ENCODE measurements at places on chromosomes 12 and 14.

DNA sequence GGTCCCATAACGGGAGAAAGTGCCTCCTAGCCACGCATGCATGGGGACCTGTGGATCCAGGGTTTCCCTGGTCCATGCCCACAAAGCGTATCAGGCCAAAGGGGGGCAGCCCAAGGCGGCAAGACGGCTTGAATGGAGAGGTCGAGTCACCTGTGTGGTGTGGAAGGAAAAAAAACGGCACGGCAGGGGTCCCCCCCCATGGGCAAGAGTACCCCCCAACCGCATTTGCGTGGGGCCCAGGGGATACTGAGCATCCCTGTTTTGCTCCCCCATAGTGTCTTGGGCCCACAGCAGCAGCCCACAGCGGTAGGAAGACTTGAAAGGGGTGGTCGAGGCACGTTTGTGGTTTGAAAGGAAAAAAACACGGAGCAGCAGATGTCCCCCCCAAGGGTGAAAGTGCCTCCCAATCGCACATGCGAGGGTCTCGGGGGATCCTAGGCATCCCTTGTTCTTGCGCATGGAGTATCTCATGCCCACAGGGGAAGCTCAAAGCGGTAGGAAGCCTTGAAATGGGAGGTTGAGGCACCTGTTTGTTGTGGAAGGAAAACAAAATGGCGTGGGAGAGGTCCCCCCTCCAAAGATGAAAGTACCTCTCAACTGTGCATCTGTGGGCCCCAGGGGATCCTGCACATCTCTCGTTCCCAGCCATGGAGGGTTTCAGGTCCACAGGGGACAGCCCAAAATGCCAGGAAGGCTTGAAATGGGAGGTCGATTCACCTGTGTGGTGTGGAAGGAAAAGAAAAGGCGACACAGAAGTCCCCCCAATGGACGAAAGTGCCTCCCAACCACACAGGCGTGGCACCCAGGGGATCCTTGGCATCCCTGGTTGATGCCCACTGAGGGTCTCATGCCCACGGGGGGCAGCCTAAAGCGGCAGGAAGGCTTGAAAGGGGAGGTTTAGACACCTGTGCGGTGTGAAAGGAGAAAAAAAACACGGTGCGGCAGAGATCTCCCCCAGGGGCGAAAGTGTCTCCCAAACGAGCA, 577.5 kb downstream of the ALG10 start:
- no peaks in the 10 kb centered on the region for H3K27me3 ChIP-seq
- no peak overlapping the region for H3K4me3 ChIP-seq
- H3K27ac ChIP-seq, result no peak overlapping the region
- no peaks in the 10 kb centered on the region for H3K36me3 ChIP-seq
- H3K4me1 ChIP-seq, result no peaks in the 10 kb centered on the region

GRCh38 chr12:114817571-114818425, 133.8 kb upstream of the TBX3 start:
- peak; percentile 16 for DNase-seq
- H3K4me3 ChIP-seq, result no peak overlapping the region
- peaks cover 2% of the 10 kb centered on the region for H3K4me1 ChIP-seq
- H3K27me3 ChIP-seq, result no peaks in the 10 kb centered on the region
- no peak overlapping the region for H3K27ac ChIP-seq

DNA sequence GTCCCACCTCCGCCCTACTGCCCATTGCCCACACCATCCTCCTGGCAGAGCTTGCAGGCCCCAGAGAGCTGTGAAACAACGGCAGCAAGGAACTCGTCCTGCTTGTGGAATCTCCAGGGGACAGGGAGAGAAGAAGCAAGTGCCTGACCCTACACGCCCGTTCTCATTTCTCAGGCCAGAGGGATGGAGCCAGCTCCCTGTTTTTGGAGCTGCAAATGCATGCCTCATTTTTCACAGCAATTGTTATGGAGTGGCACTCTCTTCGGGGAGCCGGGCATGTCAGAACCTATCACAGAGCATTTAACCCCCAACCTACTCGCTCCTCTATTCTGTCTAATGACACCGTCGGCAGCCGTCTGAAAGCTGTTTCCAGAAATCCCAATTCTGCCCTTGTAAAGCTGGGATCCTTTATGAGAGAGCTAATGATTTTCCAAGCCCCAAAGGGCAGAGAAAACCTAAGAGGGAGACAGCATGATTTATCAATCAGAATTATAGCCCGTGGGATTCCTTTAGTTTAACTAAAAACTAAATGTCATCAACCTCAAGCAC, 222.3 kb upstream of the NOS1 start:
- DNase-seq, result no peak
- H3K4me3 ChIP-seq, result no peak overlapping the region
- H3K4me1 ChIP-seq, result peaks cover 3% of the 10 kb centered on the region
- H3K36me3 ChIP-seq, result no peaks in the 10 kb centered on the region

GRCh38 chr12:13211191-13211858, 14.8 kb downstream of the EMP1 start:
- H3K27me3 ChIP-seq, result no peaks in the 10 kb centered on the region
- no peak overlapping the region for H3K27ac ChIP-seq
- peaks cover 10% of the 10 kb centered on the region for H3K4me1 ChIP-seq

DNA sequence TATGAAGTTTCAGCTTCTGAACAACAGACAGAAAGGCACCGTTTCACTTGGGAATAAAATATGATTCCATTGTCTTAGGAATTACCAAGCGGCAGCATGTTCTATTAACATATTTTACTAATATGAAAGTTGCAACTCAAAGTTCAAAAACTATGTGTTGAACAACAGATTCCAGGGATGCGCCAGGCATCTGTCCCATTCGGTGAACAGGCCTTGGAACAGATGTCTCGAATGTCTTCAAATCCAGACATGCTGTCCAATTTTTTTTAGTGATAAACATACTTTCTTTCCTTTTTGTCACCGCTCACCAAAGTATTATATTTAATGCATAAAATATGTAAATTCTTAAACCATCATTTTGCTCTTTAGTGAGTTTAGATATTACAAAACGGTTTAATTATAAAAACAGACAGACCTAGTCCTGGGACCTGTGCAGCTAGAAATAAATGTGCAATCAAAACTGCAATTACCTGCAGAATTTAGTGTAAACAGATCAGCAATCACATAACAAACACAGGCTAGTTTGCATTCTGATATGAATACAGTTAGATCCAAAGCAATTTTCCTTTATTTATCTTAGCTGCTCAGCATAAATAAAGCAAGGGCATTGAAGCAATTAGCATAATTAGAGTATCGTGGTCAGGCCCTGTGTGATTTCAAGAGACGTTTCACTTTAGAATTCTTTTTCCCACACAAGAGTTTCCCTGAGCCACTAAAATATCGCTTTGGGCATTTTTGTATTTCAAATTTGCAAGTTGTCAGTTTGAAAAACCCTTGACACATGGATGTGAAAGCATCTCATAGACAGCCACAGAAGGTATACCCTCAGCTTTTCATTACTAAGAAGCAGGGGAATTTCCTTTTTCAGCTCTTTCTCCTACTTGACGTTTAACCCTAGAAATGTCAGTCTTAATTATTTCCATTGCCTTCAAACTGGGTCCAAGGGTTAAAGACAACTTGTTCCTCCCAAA, 420.8 kb downstream of the EGLN3 start:
- H3K4me3 ChIP-seq, result no peak overlapping the region
- H3K27ac ChIP-seq, result no peak overlapping the region
- no peak for DNase-seq
- H3K27me3 ChIP-seq, result no peaks in the 10 kb centered on the region

- H3K4me3 ChIP-seq, result peak overlapping the region; percentile 4
- H3K4me1 ChIP-seq, result peaks cover 37% of the 10 kb centered on the region
- peak overlapping the region; percentile 7 for H3K27ac ChIP-seq
- no peaks in the 10 kb centered on the region for H3K36me3 ChIP-seq
Observed at GRCh38 chr12:106136263-106136662, 2.5 kb downstream of the NUAK1 start.

- H3K4me1 ChIP-seq, result peaks cover 36% of the 10 kb centered on the region
- H3K36me3 ChIP-seq, result no peaks in the 10 kb centered on the region
- H3K4me3 ChIP-seq, result no peak overlapping the region
- no peak for DNase-seq
- no peaks in the 10 kb centered on the region for H3K27me3 ChIP-seq
- no peak overlapping the region for H3K27ac ChIP-seq
Observed at GRCh38 chr14:99568567-99569560, 35.1 kb downstream of the CCDC85C start.

DNA sequence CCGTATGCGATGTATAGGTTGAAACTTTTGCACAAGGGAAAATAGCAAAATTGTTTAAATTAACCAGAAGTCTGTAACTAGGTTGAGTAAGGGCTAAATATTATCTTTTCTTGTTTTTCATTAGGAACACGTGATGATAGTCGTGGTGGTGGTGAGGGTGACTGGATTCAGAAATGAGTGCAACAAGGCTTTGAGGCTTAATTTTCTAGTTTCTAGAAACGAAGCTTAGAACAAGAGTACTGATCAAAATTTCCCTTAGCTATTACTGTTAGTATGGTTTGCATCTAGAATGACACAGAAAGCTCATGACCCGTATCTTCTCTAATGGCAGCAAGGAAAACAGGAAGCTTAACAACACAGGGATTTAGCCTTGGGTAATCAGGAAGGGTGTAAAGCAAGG, 7.0 kb downstream of the SLIRP start:
- DNase-seq, result no peak
- peaks cover 4% of the 10 kb centered on the region for H3K36me3 ChIP-seq
- H3K27ac ChIP-seq, result no peak overlapping the region
- no peak overlapping the region for H3K4me3 ChIP-seq

GRCh38 chr12:25502118-25502517, 51.0 kb downstream of the LMNTD1 start:
- H3K4me1 ChIP-seq, result no peaks in the 10 kb centered on the region
- H3K4me3 ChIP-seq, result no peak overlapping the region
- no peak overlapping the region for H3K27ac ChIP-seq
- no peaks in the 10 kb centered on the region for H3K27me3 ChIP-seq
- DNase-seq, result no peak
- H3K36me3 ChIP-seq, result no peaks in the 10 kb centered on the region

GRCh38 chr14:70067810-70068209, 120.9 kb downstream of the SLC8A3 start:
- no peaks in the 10 kb centered on the region for H3K36me3 ChIP-seq
- no peaks in the 10 kb centered on the region for H3K4me1 ChIP-seq
- DNase-seq, result no peak
- H3K27me3 ChIP-seq, result no peaks in the 10 kb centered on the region
- H3K4me3 ChIP-seq, result no peak overlapping the region

DNA sequence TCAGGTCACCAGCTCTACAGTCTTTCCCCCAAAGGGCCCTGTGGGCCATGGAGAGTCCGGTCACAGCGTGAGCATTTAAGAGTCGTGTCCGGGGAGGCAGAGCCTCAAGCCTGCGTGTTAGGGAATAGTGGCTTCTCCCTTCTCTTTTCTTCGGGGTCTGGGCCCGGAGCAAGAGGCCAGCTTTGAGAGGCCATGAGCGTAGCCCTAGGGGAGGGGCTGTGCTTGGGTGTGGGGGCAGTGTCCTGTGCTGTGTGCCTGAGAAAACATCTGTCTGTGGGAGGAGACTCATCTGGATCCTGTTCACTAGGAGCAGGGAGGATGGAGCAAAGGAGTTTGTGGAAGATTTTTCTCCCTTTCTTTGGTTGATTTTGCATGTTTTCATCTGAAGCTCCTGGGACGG, 5.3 kb downstream of the LRP1-AS start:
- no peaks in the 10 kb centered on the region for H3K4me1 ChIP-seq
- no peak overlapping the region for H3K27ac ChIP-seq
- H3K27me3 ChIP-seq, result no peaks in the 10 kb centered on the region
- H3K4me3 ChIP-seq, result no peak overlapping the region

DNA sequence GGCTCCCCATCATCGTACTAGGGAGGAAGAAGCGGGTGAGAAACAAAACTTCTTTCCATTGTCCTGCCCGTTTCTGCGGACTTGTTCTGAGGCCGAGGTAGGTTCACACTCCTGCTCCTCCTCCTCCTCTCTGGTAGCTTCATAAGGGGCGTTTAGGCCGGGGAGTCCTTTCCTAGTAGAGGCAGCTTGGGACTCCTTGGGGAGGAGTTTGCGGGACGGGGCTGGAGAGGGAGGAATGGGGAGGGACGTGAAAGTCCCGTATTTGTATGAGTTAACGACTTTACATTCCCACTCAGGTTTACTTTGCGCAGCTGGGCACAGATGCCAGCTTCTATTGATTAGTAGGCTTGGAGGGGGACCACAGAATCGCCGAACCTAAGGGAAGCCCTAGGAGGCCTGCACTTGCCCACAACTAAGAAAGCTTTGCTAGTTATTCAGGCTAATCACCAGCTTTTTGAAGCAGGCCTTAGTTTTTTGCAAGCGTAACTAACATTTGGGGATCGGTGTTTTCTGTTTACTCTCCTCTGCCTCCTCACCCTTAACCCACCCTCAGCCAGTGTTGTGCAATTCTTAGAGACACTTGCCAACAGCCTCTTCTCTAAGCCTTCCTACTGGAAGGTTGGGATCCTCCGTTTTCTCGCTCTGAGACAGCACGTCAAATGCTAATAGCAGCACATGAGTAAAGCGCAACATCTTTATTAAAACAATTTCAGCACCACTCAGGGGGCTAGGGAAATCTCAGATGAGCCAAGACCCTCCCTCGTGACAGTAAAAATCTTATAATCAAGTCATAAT, 499 bp downstream of the RNASE4 start:
- no peaks in the 10 kb centered on the region for H3K36me3 ChIP-seq
- peak overlapping the region; percentile 57 for H3K4me3 ChIP-seq
- H3K4me1 ChIP-seq, result peaks cover 4% of the 10 kb centered on the region
- DNase-seq, result peak; percentile 82
- H3K27me3 ChIP-seq, result no peaks in the 10 kb centered on the region

DNA sequence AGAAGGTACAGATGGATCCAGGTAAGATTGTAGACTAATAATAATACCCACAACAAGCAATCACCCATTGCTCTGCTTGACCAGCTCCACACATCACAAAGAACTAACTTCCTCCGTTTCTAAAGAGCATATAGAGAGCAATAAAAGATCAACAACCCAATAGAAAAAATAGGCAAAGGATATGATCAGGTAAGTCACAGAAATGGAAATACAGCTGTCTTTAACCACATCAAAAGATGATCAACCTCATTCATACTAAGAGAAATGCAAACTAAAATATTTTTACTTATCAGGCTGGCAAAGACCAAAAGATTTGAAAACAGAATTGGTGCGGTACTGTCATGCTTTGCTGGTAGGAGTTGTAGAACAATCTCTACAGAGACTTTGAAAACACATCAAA, 8.9 kb downstream of the C2CD5 start:
- no peak overlapping the region for H3K27ac ChIP-seq
- H3K4me3 ChIP-seq, result no peak overlapping the region
- peaks cover 4% of the 10 kb centered on the region for H3K36me3 ChIP-seq
- no peaks in the 10 kb centered on the region for H3K4me1 ChIP-seq

DNA sequence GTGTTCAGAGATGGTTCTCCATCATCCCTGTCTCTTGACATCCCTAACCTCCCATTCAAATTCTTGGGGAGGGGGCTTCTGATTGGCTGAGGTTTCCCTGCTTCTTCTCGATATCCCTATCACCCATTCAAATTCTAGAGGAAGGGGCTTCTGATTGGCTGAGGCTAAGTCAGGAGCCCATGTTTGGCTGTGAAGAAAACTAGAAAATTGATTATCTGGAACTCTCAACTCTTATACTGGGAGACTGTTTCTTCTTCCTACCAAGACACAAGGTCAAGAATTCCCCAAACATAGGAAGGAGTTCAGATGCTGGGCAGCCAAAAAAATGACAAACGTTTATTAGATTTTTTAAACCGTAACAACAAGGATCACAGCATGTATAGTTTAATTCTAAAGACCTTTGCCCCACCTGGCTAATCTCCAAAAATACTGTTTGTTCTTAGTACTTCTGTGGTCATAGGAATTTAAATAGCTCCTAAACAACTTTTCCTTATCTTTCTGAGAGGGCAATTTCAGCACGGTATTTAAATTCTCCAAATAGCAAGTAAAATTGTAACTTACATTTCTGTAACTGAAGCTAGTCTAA, 26.4 kb downstream of the SPIC start:
- DNase-seq, result no peak
- H3K4me3 ChIP-seq, result no peak overlapping the region
- H3K27ac ChIP-seq, result no peak overlapping the region
- no peaks in the 10 kb centered on the region for H3K36me3 ChIP-seq

- no peak for DNase-seq
- no peak overlapping the region for H3K4me3 ChIP-seq
- H3K27ac ChIP-seq, result no peak overlapping the region
- H3K36me3 ChIP-seq, result no peaks in the 10 kb centered on the region
Observed at GRCh38 chr14:27386391-27386790, 788.6 kb upstream of the NOVA1 start.

Data from mesendoderm (in vitro differentiated cells).